ENCODE measurements at places on chromosomes 7 and 10.

GRCh38 chr10:34207343-34207742 is 607.8 kb downstream of the PARD3 start:
- DNase-seq: no peak

GRCh38 chr7:24896031-24896501 is 83.9 kb downstream of the OSBPL3 start:
- no peak for DNase-seq

DNA sequence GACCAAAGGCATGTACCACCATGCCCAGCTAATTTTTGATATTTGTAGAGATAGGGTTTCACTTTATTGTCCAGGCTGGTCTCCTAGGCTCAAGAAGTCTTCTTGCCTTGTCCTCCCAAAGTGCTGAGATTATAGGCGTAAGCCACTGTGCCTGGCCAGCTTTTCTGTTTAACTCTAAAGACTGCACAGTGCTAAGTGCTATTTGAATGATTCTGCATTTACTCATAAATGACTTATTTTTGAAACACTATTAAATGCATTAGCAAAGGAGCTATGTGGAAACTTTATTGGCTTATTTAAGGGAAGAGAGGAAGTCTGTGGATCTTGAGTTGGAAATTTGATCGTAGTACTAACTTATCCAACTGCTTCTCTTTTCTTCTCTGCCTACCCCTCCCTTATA is 89.1 kb downstream of the NT5C2 start:
- no peak for DNase-seq

GRCh38 chr10:59090817-59091622 is 85.4 kb upstream of the PHYHIPL start:
- no peak for DNase-seq

DNA sequence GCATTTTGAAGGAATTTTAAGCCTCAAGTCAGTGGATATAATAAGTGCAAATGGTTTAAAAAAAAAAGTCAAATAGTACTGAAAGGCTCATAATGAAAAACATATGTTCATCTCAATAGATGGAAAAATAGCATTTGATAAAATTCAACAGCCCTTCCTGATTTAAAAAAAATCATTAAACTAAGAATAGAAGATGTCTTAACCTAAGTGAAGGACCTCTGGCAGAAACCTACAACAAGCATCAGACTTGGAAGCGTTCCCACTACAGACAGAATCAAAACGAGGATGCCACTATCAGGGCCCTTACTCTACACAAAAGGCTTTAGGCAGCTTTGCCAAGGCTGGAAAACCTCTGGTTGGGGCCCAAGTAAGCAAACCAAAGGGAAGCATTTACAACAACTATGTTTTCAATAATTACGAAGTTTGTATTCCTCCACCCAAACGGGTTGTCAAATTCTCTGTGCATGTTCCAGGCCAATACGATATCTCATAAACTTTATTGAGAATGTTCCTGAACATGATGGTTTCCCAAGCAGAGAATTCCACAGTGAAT is 45.1 kb downstream of the CYTH3 start:
- DNase-seq: no peak

- no peak for DNase-seq
Measured at GRCh38 chr10:105347487-105347886, 706.4 kb downstream of the SORCS3 start.

DNA sequence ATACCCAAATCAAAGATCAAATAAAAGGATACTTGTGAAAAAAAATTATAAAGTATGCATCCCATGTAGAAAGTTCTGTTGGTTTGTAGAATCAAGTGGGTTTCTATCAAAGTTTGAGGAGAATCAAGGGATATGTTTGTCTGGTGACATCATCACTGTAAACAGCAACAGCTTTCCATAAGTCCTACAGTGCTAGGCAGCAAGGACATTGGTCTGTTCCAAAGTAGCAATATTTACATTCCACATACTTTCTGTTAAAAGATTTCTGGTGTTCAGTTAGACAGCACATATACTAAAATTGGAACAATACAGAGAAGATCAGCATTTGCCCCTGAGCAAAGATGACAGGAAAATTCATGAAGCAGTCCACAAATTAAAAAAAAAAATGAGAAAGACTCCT is 683.9 kb downstream of the XPNPEP1 start:
- no peak for DNase-seq

All from esophagus squamous epithelium (tissue), 5 donors.